ENCODE measurements at places on chromosomes 7 and 10.
A peak's percentile ranks its signal among the peaks of the same experiment; 100 is the strongest.

DNA sequence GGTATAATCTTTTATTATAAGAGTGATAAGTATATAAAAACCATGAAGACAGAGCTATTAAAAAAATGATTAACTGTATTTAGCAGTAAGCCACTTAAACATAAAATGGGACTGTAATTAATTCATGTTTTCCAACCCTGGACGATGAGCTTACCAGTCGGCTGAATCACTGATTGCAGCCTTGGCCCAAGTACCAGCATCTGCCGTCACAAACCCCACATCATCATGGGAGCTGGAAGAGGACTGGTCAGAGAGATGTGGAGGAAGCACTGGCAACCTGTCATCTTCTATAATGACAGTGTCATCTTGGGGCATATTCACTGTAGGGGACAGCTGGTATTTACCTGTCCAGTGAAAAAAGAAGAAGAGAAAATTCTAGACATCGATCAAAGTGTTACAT, 473.6 kb downstream of the PARD3 start:
- DNase-seq: peak; percentile 30

GRCh38 chr7:69682518-69682917, 84.2 kb downstream of the AUTS2 start:
- DNase-seq: no peak

- no peak for DNase-seq
These were observed 168.3 kb upstream of the NPY start for GRCh38 chr7:24115661-24116060.

DNA sequence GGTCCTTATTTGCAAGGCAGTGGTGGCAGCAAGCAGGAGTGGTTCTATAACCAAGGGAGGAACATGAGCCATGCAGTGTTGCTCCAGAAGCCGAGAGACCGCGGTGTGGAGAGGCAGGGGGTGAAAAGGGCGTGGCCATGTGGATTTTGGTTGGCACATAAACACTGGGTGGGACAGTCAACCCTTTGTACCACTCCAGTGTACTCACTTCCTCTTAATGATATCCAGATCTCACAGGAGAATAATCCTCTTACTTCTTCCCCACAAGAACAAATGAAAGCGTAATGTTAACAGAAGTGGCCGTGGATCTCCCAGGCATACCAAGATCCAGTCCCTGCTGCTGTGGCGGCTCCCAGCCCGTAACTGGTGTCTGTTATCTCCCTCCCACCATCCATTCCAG, 42.4 kb downstream of the XRCC2 start:
- no peak for DNase-seq

GRCh38 chr10:133484818-133485217, 31.1 kb downstream of the SCART1 start:
- no peak for DNase-seq

- DNase-seq: no peak
These were observed 153.4 kb upstream of the LANCL2 start for GRCh38 chr7:55211726-55212125.

DNA sequence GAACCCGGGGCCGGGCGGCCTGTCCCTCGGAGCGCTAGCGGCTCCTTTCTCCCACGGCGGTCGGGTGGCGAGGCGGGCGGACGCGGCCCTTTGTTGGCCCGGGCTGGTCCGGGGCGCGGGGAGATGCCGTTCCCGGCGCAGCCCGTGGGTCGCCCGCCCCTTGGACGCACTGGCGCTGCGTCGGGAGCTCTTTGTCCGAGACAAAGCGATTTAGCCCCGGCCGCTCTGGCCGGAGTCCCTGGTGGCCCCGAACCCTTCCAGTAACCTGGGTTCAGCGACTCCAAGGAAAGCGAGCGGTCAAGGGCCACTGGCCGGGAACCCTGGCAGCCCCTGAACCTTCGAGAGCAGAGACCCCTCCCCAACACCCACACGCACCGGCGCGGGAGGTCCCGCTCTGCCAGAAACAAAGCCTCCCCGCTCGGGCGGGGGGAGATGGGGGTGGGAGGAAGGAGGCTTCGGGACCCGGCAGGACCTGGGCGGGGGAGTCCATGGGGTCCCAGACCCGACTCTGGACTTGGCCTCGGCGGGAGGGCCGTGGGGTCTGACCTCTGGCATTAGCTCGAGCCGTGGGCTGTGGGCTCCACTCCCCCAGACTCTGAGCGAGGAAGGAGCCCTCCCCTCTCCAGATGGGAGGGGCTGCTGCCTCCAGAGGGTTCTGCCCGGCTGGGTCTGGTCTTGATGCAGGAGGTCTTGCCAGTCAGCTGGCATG, 836 bp downstream of the DPYSL4 start:
- DNase-seq: no peak

Measured in NCI-H748 treated with DMSO at 0.1 percent for 48 hours (cell line).